MCF 10A (cell line): ENCODE measurements at places on chromosomes 3 and 15.

- DNase-seq: no peak
These were observed 102.7 kb downstream of the VPS8 start for GRCh38 chr3:184914628-184915027.

GRCh38 chr3:14223595-14223994, 45.0 kb downstream of the LSM3 start:
- no peak for DNase-seq

GRCh38 chr3:141482245-141482922, 4.4 kb upstream of the RASA2 start:
- peak; percentile 89 for DNase-seq

DNA sequence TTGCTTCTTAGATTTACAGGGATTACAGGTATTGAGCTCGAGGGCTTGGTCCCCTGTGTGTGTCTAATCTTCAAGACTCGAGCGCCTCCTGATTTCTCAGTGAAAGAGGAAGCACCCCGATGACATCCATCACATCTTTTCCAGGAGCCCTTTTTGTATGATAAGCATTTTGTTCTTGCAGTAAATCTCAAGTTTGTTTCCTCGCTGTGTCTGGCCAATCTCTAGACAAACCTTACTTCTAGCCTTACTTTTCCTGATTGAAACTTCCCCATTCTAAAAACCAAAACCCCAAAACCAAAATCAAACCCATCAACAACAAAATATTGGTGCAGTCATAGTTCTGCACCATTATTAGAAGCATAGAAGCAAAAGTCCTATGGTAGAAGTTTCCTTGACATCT, 286.0 kb downstream of the NFKBIZ start:
- no peak for DNase-seq

GRCh38 chr15:48855501-48856440, 22.2 kb upstream of the EID1 start:
- DNase-seq: peak; percentile 55

GRCh38 chr3:182000447-182000846, 288.7 kb downstream of the SOX2 start:
- no peak for DNase-seq

DNA sequence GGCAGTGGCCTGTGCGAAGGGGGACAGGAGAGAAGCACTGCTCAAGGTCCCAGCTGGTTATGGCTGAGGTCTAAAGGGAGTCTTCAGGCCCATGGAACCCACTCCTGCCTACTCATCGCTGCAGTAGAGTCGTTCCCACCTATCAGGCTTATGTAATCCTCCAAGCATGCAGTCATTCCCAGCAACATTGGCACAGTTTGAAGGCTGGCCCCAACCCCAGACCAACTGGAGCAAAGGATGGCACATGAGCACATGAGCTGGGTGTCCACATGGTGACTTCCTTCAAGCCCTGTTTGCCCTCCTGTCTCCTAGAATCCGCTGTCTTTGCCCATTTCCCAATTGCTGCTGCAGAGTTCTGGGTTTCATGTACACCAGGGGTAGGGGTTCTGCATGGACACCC, 60.5 kb upstream of the FGD5 start:
- no peak for DNase-seq

DNA sequence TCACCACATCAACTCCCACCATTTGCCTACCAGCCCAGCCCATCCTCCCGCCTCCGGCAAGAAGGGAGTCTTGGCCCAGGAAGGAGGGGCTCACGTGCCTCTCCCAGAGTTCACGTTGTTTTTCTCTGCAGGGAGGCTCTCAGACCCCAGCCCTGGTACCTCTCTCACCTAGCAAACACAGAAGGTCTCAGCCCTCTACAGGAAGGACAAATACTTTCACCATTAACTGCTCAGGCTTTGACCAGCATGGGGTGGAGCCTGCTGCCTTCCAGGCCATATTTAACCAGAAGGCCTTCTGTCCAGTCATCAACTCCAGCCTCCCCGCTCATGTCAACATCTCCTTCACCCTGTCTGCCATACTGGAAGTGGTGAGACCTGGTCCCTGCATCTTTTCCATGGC, 19.0 kb upstream of the HTR3E start:
- no peak for DNase-seq

GRCh38 chr15:36707884-36708435, 128.5 kb downstream of the CDIN1 start:
- no peak for DNase-seq

DNA sequence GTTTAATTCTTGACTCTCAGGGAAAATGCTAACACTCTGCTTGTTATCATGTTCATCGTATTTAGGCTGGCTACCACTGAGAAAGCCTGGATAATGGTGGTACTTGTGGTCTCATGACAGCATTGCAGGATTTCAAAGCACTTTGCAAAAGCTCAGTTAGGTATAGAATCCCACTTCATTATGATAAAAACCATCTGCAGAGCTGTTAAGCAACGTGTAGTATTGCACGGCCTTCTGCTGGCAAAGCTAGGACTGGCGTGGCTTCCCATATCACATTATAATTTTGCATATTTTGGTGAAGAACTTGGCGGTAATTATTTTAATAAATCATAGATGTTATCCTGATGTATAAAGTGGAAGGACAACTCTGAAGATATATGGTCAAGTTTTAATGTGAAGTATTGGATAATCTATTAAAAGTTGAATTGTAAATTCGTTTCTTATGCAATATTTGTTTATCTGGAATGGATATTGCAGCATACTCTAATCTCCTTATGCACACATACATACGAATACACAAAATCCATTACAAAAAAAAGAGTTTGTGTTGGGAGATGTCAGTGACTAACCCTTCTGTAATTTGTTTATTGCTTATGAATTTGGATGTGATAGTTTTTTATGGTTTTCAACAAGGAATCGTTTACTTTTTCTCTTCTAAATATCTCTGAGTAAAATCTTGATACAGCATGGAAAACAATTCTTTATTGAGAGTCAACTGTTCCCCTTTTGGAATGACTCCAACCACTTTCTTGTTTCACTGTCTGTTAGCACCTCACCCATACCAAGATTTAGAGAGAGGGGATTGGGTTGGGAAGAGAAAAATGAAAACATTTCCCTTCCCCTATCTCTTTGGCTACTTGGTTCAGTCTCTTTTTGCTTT, 9.2 kb downstream of the RAB8B start:
- no peak for DNase-seq

- DNase-seq: no peak
These were observed 34.7 kb downstream of the NUP210 start for GRCh38 chr3:13385373-13385965.

DNA sequence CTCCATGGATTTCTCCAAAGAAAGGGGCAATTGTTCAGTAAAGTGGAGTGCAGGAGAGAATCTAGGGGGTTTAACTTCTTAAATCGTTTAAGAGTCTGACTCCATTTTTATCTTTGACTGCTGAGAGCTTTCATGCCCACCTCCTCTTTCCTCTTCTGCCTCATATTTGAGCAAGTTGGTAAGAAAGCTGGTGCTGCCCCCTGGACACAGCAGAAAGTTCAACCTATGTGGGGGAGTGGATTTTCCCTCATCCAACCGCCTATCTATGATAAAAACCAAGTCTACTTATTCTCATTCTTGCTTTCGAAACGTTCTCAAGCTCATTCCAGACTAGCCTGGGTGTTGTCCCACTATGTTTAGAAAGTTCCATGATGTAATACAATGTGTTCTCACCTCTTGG, 26.0 kb downstream of the HHLA2 start:
- no peak for DNase-seq

DNA sequence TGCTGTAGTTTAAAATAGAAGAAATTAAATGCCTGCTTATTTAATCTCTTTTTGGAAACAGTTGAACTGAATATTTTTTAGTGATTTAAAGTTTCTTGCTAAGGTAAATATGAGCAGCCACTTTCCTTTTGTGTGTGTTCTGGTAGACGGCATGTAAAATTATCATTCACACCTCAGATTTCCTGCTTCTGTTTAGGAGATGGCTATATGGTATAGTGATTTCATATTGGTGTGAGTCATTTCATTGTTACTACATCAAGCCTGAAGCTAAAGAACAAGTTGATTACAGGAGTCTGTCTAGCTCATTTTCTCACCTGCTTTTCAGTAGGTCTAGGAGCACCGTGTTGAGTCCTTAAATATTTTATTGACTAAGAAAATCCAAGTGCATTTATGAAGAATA, 2.2 kb downstream of the LRCH3 start:
- DNase-seq: peak; percentile 81

GRCh38 chr3:112848196-112848595, 1.5 kb upstream of the CD200R1L start:
- no peak for DNase-seq

GRCh38 chr3:149670742-149671492, 13.1 kb upstream of the WWTR1 start:
- DNase-seq: no peak

DNA sequence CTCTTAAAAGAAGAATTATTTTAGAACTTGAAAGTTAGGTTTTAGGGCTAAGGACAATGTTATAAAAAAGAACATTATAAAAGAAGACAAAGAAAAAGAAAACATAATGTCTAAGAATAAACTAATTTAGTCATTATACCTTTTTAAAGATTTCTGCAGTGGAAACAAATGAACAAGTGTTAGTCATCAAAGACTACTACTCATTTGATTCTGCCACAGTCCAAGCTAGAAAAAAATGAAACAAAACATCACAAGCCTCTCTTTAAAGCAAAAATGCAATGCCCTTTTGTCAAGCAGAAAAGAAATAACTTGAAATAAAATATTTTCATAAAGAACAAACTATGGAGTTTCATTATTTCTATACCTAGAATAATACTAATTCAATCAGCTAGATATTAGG, 102.0 kb downstream of the TBC1D5 start:
- peak; percentile 24 for DNase-seq

DNA sequence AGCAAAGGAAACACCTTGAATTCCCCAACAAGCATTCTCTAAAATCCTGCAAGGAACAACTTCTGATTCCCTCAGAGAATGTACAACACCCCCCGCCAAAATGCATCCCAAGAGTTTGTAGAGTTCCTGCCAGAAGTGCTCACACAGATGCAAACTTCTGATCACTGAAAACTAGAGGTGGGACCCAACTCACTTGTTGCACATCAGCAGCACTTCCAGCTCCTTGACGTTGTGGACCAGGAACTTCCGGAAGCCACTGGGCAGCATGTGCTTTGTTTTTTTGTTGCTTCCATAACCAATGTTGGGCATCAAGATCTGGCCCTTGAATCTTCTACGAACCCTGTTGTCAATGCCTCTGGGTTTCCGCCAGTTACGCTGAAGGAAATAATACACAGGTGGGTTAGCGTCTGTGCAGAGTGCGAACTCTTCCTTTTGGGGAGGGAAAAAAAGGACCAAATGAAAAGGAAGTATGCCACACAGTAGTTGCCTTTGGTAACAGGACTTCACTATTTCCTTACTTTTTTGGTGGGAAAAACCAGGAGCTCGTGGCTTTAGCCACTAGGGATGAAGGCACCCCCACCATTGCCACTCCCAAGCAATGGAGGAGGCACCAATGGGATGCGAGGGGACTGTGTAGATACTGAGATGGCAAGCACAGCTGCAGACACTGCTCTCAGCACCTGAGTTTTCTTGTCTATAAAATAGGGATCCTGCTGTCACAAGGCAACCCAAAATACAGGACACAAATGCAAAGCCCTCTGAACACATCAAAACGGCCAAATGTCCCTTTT, 2.0 kb downstream of the RPL32 start:
- no peak for DNase-seq

DNA sequence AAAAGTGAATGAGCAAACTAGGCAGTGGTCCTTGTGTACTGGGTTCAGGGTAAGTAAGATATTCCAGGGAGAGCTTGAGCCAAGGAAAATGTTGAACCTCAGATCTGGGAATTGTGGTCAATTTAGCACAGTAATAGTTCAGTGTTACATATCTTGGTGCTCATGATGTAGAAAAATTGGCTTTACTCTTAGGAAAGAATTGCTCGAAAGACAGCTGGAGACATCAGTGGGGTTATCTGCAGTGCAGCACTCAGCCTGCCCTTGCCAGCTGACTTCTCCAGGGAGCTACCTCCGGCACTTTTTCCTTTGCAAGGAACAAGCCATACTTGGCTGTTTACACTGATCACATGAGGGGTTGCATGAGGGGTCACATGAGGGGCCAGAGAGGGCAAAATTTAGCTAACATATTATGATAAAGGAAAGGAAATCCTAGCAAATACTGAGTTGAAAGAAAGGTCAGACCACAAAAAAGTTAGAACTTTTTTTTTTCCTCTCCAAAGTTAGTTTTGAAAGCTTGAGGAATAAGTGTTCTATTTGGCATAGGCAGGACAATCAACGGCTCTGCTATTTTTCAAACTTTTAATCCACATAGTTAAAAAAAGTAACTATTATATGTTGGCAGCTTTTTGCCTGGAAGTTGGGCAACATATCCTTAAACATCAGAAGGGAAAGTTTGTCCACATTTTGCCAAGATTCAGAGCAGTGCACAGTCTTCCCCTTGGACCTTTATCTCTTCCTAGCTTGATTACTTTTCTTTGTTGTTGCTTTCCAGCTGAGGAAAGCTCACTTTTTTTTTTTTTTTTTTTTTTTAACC, 92.4 kb downstream of the COL6A6 start:
- no peak for DNase-seq

- DNase-seq: no peak
These were observed 30.1 kb downstream of the TIPARP start for GRCh38 chr3:156704370-156705036.

DNA sequence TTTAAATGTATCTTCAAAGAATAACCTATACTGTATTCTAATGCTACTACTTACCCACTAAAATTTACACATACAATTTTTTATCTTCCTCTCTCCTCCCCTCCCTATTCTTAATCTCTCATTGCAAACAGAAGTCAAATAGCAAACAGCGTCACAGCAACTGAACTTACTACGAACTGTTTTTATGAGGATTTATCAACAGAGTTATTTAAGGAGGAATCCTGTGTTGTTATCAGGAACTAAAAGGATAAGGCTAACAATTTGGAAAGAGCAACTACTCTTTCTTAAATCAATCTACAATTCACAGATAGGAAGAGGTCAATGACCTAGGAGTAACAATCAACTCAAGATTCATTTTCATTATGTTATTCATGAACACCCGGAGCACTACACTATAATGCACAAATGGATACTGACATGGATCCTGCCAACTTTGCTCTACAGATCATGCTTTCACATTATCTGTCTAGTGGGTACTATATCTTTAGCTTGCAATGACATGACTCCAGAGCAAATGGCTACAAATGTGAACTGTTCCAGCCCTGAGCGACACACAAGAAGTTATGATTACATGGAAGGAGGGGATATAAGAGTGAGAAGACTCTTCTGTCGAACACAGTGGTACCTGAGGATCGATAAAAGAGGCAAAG, 984 bp downstream of the FGF7 start:
- DNase-seq: no peak

DNA sequence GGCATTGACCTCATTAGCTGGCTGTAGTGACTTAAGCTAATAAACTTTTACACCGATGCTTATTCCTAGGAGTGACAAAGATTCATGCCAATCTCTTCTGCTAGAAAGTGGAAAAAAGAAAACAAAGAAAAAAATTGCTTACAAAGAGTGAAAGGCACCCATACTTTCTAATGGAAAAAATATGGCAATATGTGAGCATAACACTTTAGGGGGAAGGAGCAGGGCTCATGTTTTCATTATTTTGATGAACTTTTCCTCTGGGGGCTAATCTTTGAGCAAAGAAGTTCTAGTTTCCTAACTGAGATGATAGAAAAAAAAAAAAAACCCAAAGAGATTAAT, 94.8 kb upstream of the THRB start:
- no peak for DNase-seq
